GM23338 (cell line): ENCODE measurements at places on chromosomes 12 and 14.

DNA sequence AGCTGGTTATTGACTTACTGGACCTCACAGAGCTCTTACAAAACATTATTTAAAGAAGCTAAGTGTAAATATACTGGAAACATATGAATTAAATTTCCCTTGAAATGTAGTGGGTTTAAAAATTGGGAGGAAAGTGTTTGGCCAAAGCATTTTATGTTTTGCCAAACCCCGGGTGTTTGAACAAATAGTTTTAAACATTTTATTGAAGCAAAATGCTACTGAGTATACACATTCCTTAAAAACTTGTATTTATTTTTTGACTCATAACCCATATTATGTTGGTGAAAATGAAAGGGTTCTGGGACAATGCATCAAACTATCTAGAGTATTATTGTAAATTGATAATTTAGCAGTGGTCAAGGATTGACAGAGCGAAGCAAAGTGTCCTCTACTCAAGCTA is 1048.5 kb downstream of the SLC6A15 start:
- no peak for DNase-seq

DNA sequence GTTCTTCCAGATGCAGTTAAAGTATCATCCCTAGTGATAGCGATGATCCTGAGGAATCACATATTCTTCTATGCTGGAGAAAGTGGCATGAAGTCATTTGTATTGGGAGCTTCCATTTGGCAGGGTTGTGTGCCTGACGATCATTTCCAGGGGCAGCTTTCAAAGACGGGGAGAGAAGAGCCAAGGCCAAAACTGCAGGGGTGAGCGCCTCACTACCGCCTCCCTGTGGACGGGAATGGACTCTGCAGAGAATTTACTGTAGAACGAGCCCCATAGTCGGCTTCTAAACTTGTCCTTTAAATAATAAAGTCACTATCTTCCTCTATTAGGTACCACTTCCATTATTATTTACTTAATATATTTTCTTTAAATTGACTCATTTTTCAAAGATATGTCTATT is 555.9 kb upstream of the TMEM132C start:
- DNase-seq, result peak; percentile 37

DNA sequence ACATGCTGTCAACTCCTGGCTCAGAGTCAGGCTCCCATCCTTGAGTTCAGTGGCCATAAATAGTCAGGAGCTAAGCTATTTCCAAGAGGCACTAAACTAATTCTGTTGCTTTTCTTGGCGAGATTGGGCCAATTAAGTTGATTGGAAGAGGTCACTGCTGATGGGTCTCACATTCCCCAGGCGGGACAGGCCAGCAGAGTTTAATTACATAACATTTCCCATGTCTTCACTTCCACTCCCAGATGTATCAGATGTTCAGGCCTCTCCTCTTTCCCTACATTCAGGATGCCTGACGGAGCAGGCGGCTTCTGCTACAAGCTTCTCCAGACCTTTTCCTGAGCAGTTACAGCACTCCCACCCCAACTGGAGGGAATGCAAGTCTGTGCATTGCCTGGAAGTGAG is 5.3 kb downstream of the NTF3 start:
- no peak for DNase-seq

- DNase-seq, result no peak
Observed at GRCh38 chr14:101471723-101472517, 89.4 kb upstream of the DIO3 start.

DNA sequence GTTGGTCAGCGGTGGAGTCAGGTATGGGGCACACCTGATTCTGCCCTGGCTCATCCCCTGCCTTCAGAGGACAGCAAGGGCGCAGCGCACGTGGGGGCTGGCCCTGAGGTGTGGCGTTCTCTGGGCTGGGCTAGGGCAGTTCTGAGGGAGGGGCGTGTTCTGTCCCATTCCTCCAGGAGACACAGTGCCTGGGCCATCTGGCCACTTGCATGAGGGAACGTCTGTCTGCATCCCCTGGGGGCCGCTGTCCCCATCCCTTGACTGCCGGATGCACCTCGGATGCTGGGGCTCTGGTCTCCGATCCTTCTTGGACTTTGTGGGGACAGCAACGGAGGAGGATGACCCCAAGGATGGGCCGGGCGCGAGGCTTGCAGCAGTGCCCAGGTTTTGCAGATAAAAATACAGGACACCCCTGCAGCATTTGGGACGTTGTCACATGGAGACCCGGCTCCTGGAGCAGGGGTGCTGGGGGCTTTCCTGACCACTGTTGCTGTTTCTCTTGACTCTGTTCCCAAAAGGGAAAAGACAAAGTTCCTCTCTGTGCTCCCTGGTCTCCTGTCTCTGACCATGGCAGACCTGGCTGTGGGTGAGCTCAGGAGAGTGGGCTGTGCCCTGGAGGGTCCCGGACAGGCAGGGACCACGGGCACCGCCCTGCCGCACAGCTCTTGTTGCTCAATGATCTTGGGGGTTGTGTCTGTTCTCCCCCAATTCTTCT is 6.9 kb downstream of the MTA1 start:
- no peak for DNase-seq
